CD4-positive, alpha-beta T cell treated with Interleukin-2 at 100 ng/mL for 4 hours (primary cell): ENCODE measurements at places on chromosomes 6 and 20.

DNA sequence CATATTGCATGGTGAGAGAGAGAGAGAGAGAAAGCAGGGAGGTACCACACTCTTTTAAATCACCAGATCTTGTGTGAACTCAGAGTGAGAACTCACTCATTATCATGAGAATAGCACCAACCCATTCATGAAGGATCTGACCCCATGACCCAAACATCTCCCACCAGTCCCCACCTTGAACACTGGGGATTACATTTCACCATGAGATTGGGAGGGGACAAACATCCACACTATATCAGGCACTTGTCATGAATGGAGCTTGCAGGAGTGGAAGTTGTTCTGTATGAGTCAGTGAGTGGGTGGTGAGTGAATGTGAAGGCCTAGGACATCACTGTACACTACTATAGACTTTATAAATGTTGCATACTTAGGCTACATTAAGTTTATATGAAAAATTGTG is 47.7 kb upstream of the RNF182 start:
- DNase-seq, result no peak

DNA sequence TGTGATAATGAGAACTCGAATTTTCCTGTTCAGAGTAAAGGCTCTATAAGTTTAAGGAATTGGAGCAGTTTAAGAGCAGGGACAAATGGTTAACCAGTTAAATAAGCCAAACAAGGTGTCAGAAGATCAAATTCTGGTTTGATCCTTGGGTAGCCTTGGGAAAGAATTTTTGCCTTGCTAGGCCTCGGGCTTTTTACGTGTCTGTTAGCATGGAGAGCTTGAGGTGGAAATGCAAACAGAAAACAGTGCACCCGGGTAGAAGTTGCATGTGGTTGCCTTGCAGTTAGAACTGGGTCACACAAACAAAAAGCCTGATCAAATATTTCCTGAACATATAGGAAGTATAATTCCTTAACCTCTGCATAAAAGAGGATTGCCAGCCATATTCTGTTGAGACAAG is 58.3 kb downstream of the RIN2 start:
- no peak for DNase-seq

DNA sequence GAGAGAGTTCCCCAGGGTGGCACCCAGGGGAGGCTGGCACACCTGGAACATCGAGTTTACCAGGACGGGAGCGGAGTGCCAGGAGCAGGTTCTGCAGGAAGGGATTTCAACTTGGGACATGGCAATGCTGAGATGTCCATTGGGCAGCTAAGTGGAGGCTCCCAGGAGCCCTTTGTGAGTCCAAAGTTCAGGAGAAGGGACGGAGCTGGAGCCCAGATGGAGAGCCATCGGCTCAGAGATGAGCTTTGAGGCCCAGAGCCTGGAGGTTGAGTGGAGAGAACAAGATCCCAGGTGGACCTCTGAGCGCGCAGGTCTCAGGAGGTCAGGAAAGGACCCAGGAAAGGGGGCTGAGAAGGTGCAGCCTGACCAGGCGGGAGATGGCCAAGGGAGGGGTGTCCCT is 67.5 kb upstream of the AFDN start:
- no peak for DNase-seq

GRCh38 chr20:53568351-53568750 is 25.3 kb downstream of the ZNF217 start:
- DNase-seq, result no peak

GRCh38 chr6:34917626-34918285 is 28.7 kb downstream of the ANKS1A start:
- DNase-seq, result no peak

- no peak for DNase-seq
These were observed 530 bp upstream of the NEDD9 start for GRCh38 chr6:11232770-11233626.

- DNase-seq, result no peak
These were observed 312.0 kb downstream of the SOX4 start for GRCh38 chr6:21905531-21905930.

DNA sequence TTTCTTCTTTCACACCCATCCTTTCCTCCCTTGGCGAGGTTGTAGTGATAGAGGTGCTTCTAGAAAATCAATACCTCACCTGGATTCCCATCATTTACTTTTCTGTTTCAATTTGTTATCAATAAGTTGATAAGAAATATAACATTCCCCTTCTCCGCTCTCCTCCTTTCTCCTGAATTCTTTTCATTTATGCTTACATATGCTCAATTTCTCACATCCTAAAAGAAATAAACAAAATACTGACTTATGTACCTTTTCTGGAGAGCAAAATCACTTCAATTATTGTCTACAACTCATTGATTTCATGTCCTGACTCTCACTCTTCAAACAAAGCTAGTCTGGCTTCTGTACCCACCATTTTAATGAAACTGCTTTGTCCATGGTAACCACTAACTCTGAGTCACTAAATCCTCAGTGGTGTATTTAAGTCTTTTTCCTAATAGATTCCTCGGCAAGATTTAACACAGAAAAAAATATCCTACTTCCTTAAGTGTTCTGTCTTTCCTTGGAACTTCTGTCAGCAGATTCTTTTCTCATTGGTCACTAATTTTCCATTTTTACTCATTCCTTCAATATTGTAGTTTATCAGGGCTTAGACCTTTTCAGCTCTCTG is 289.6 kb downstream of the RFPL4B start:
- DNase-seq, result no peak

DNA sequence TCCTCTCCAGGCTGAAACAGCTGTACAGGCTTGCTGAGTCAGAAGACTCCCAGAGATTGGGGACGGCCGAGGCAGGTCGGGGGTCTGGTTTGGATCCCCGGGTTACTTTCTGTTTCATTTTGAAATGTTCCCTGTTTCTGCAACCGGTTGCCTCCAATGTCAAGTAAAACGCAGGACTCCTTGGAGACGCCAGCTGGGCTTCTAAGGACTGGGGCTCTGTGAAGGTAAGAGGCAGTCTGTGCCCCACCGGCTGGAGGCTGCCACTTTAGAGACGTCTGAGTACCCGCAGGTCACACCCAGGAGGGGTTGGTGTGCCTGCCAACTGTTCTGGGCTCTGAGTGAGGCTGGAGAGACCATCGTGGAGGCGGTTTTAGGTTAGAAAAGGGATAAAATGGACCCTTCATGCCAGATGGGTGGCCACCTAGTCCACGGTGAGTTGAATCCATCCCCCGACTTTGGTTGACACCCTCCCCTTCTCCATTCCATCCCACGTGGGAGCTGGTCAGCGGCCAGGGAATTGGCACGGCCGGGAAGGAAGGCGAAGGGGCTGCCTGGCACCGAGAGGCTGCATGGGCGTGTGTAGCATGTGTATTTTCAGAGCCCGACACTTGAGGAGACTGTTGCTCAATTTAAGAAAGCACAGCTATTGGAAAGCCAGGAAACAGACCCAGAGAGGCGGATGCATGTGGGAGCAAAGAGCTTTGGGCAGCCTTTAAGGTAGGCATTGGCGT is 240.9 kb downstream of the PHACTR1 start:
- DNase-seq, result no peak

DNA sequence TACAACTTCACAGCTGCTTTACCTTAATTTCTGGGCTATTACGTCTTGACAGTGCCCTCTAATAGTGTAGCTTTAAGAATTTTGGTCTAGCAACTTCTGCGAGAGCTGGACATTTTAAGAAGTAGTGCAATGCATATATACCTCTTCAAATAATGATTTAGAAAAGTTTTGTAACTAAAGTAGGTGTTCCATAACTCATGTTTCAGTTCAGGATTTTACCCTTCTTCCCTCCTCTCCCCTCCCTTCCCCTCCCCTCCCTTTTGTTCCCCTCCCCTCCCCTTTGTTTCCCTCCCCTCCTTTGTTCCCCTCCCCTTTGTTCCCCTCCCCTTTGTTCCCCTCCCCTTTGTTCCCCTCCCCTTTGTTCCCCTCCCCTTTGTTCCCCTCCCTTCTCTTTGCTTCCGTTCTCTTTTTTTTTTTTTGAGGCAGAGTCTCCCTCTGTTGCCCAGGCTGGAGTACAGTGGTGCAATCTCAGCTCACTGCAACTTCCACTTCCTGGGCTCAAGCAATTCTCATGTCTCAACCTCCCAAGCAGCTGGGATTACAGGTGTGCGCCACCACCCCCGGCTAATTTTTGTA is 28.8 kb upstream of the TRAM2 start:
- DNase-seq, result no peak

- DNase-seq, result no peak
These were observed 14.0 kb upstream of the MRGBP start for GRCh38 chr20:62782149-62782892.

- DNase-seq, result no peak
These were observed 171.6 kb downstream of the UBE3D start for GRCh38 chr6:82893889-82894652.

DNA sequence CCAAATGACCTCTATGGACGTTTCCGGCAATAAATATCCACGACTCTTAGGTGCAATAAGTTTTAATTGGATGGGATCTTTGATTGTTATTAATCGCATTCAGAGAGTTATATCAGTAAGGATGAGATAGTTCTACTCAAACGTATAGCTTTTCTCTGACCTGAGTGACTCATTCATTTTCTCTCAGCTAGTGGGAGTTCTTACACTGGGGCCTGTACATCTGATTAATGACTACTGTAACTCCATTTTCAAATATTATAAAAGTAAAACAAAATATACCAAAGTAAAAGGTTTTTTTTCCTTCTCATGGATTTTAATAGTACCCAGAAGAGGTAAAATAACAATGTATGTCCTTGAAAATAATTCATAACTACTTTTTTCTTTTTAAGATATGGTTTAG is 41.1 kb upstream of the SAMD5 start:
- DNase-seq, result no peak

DNA sequence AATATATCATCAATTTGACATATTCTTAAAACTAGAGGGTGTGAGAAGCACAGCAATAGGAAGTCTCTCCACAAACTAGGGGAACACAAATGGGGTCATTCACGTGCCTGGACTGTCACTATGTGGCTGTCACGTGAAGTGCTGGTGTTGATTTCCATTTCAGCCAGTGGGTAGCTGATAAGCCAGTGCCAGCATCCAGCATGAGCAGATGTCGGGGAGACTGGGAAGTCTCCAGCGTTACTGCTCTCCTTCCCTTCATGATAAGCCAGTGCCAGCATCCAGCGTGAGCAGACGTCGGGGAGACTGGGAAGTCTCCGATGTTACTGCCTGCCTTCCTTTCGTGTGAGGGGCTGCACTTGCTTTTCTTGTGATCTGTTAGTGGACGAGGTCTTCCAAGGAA is 5.6 kb upstream of the SLC17A9 start:
- no peak for DNase-seq

GRCh38 chr6:42295181-42295580 is 77.5 kb upstream of the MRPS10 start:
- DNase-seq, result no peak

DNA sequence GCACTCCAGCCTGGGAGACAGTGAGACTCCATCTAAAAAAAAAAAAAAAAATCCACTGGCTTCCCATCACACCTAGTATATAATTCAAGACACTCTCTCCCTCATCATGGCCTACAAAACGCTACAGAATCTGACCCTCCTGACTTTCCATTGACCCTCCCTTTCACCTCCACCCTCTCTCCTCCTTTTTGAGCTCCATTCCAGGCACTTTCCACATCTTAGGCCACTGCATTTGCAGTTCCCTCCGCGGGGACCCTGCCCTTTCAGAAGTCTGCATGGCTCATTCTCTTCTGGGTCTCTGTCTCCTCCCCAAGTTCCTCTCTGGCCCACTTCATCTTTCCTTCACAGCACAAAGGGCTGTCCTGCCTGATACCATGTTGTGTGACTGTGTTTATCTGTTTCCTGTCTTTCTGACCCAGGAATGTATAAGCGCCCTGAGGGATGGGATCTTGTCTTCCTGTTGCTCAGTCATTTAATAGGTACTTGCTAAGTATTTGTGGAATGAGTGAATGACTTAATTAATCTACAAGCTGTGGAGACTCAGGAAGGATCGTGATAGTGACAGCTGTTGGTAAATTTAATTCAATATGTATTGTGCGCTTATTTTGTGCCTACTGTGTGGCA is 35.2 kb downstream of the NCR2 start:
- no peak for DNase-seq

DNA sequence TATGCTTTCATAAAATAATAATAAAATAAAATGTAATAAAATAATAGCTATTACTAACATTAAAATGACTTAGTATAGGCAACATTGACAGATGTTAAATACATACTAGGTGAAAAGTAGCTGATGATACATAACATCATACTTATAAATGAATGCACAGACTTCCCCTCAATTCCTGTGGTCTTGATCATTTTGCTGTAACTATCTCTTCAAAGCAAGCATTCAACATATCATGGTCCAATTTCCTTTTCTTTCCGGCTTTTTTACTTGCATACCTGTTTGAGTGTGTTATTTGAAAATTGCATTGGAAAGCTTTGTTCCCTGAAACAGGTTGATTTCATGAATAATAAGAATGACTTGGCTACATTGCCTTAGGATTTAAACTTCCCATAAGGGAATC is 309.3 kb downstream of the HDGFL1 start:
- no peak for DNase-seq

DNA sequence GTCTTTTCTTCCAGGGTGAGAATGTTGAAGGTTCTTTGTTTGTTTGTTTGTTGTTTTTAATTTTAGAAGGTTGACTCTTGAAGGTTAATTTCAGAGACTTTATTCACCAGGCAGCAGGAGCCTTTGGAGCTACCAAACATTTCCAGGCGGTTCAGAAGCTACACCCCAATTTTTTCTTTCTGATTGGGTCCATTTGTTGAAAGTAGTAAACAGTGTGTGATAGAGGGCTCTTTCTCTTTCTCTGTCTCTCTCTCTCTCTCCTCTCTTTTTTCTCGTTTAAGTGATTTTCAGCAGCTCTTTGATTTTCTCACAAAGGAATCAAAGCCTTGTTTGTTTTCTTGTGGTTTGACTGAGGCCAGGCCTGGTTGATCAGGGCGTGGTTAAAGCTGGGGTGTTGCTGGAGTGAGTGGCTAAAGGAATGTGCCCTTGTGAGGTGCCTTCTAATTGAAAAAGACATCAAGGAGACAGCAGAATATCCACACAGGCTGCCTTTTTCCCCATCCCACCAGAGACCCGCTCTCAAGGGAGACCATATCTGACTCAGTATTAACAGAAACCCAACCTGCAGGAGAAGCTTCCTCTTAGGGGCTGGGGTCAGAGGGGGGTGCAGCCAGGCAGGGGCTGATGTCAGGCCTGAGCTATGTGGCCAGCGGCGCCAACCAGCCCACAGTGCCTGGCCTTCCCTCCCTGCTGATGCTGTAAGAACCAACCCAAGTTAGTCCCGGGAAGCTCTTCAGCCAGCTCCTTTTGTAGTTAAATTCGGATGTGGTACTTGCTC is 40.4 kb upstream of the NAA20 start:
- DNase-seq, result peak; percentile 7

DNA sequence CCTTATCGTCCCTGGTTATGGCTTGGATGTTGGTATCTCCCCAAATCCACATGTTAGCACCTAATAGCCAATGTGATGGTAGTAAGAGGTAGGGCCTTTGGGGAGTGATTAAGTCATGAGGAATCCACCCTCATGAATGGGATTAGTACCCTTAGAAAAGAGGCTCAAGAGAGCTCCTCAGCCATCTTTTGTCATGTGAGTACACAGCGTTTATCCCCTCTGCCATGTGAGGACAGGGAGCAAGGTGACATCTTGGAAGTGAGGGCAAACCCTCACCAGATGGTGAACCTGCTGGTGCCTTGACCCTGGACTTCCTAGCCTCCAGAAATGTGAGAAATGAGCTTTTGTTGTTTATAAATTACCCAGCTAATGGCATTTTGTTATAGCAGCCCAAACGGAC is 16.1 kb upstream of the SIRPB2 start:
- no peak for DNase-seq
